ENCODE measurements at places on chromosomes 13 and 19. TPM values are rescaled to one million over a fixed set of nuclear protein-coding genes. Genes with fewer than 3 reads are reported as not detected.

DNA sequence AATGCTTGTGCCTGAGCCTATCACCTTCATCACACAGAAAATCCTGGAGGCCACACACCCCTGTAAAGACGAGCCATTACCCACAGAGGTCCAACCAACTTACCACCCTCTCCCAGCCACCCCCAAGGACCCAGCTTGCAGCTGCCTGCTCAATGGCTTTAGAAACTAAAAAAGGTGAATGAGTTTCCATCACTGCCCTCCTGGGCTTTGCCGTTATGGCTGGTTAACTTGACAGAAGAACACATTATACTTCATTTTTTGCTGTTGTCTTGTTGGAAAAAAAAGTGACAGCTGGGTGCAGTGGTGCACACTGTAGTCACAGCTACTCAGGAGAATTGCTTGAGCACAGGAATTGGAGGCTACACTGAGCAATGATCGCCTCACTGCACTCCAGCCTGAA is 17.4 kb upstream of the FEM1A start:
- DNase-seq: no peak

The OLFM2 gene
- total RNA-seq: 2.2 TPM

The MOB3A gene
- 26.4 TPM for total RNA-seq

DNA sequence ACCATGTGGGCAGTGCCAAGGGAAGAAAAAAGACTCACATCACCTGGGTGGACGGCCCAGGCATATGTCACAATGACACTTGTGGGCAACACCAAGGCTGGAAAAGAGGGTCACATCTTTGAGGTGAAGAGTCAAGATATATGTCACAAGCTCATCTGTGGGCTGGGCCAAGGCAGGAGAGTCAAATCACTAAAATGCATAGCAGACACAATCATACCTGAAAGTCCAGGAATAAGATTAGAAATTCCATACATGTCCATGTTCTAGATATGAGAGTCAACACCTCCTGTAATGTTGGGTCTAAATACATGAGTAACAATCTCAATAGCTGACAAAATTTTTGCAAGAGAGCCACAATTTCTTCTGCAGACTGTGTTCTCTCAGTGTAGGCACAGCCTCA is 145.0 kb downstream of the ZNF675 start:
- no peak for DNase-seq

The ZNF606 gene
- 16.7 TPM for total RNA-seq

DNA sequence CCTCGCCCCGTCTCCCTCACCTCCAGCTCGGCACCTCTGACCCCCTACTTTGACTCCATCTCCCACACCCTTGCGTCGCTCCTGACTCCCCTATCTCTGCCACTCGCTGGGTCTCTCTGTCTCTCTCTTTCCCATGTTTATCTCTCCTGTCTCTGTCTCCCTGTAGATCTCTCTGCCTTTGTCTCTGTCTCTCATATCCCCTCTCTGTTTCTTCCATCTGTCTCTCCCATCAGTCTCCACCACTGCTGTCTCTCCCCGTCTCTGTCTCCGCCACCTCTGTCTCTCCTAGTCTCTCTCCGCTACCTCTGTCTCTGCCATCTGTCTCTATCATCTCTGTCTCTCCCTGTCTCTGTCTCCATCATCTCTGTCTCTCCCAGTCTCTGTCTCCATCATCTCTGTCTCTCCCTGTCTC is 12.4 kb upstream of the BBC3 start:
- DNase-seq: no peak

The CEBPA gene
- total RNA-seq: 0.19 TPM

The GRK1 gene
- not detected for total RNA-seq

The SMIM44 gene
- not detected for total RNA-seq

DNA sequence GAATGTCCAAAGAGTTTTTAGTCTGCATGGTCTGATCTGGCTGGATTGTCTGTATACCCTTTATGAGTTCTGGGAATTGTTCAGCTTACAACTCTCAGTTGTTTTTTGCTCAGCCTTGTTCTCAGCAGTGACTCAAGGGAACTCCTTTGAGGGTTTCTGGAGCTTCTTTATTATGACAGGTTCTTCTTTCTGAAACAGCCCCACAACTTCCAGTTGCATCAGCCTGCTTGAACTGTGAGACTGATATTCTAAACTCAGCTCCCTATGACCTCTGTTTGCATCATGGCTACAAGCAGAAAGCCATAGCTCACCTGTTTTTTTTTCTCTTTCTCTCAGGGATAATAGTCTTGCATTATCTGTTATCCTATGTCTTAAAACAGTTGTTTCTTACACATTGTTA is 85.0 kb downstream of the TDRD3 start:
- DNase-seq: no peak

- no peak for DNase-seq
Observed at GRCh38 chr13:30620941-30621340, 3.2 kb downstream of the USPL1 start.

- no peak for DNase-seq
Observed at GRCh38 chr19:2308114-2308556, at the start of gene LINGO3. Gene LINGO3, minus strand, starts transcription at chr19:2308154. Its CDS starts 16,378 bp downstream, at chr19:2291776.

DNA sequence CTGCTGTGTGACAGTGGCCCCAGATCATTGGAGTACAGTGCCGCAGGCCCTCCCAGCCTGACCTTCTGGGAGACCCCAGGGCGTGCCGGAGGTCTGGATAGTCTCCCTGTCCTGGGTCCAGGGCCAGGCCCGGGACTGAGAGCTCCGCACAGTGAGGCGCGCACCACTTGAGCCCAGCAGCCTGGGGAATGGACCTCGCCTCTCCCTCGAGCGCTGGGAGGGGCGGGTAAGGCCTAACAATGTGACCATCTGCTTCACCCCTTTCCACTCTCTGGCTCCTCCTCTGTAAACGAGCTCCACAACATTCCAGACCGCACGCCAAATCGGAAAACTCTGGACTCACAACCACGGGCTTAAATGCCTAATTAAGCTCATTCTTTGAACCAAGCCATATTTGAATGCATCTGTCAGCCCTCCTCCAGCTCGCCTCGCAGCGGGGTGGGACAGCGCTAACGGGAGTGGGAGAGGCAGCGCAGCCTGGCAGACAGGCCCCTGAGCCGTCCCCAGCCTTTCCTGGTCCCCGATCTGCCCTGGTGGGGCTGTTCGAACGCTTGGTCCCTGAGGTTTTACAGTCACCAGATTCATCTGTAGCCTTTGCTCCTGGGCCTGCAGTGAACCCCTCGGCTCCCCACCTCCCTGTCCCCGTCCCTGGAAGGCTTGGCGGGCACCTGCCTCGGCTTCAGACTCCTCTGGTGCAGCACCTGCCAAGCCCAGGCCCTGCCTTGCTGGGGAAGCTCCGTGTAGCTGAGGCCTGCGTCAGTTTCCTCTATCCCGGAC is 120.7 kb upstream of the VSTM2B start:
- DNase-seq: no peak

The SHISA7 gene
- not detected for total RNA-seq

- DNase-seq: no peak
Observed at GRCh38 chr19:739998-740715, 10.8 kb upstream of the MISP start.
